ENCODE measurements at places on chromosomes 16 and 17.

- no peak for DNase-seq
These were observed 4.3 kb downstream of the UBE2G1 start for GRCh38 chr17:4362141-4362540.

DNA sequence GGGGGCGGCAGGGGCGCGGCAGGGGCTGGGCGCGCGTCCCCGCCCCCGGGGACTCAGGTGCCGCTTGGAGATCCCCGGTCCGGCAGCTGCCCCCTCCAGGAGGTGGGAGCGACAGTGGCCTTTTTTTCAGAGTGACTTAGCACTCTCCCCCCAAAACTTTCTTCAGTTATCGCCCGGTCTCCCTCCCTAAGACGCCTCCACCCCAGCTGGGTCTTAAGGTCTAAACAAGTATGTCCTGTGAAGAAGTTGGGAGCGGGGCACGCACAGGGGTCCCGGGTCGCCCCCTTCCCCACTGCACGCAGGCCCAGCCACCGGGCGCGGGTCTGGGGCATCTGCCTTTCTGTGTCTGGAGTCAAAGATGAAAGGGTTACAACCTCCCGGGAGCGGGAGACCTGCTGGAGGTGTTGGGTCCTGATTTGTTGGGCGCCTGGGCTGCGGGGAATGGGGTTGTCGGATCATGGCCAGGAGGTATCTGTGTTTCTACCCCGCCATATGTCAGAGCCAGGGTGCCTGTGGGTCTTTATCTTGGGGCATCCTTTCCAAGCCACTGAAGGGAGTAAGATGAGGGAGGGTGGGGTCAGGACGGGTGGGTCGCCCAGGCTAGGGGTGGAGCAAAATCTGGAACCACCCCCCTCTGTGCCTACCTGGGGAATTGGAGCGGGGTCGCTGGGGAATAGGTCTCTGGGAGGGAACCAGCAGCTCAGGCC lies 757 bp downstream of the FMNL1 start:
- no peak for DNase-seq

- no peak for DNase-seq
These were observed 54.5 kb downstream of the NKD1 start for GRCh38 chr16:50602531-50603205.

GRCh38 chr16:1225051-1225451 lies at the start of gene TPSG1:
Gene TPSG1 (minus strand): TSS chr16:1225268. CDS start chr16:1225252, 16 bp downstream.
- DNase-seq: no peak

DNA sequence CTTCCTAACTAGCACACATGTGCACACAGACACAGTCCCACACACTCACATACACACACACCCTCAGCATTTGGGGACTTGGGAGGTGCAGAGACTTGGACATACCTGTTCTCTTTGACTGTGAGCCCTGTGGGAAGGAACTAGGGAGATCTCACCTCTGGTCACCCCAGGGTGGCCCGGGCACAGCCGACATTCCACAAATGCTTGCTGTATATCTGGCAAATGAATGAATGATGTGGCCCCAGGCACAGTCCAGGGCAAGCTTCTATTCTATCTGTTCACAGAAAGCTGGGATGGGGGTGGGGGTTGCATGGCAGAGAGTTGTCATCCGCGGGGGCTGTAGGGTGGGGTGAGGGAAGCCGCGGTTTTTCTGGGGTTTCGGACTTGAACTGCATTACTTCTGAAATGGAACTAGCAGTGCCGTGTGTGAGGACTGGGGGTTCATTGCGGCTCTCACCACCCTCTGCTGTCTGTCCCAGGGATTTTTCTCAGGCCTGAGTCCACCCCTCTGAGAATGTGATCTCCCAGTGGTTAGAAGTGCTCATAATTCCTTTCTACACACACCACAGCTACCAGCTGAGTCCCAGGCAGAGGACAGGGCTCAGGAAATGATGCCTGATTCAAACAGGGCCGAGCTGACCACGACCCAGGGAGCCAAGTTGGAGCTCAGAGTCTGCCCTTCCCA lies 3.3 kb upstream of the RIPOR1 start:
- DNase-seq: peak; percentile 20

DNA sequence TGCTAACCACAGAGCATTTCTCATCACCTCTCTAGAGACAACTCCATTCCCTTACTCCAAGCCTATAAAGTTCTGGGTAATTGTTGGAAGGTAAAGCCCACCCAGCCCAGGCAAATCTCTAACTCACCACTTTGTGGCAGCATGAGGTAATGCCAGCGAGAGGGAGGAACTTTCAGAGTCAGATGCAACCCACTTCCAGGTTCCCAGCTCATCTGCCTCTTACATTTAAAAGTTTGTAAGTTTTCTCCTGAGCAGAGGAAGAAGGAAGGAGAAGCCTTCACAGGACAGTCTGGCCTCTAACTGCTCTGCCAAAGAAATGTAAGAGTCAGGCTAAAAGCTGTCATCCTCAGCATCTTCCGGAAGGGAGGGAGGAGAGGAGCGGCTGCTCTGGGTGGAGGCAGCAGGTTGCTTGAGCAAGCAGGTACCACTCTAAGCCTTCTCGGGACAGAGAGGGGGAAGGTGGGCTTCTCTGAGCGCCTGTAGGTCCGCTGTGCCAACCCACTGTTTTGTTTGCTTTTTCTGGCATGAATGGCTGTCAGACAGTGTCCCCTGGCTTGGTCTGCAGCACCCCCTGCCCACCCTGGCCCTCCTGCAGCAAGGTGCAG lies 1.0 kb downstream of the ZNF319 start:
- DNase-seq: no peak

DNA sequence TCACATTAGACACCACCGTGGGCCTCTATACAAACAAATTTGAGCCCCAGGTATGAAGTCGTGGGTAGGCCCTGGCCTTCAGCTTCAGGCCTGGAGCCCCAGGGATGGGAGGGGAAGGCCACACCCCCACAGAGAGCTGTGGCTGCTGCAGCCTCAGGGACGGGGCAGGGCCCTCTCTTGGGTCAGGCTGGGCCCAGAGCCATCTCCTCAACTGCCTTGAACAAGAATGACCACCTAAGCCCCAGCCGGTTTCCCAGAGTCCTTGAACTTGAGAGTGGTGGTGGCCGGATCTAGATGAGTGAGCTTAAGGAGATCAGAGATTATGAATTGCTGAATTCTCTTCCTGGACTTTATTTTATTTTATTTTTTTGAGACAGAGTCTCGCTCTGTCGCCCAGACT lies 18.6 kb downstream of the SCNN1B start:
- DNase-seq: no peak

DNA sequence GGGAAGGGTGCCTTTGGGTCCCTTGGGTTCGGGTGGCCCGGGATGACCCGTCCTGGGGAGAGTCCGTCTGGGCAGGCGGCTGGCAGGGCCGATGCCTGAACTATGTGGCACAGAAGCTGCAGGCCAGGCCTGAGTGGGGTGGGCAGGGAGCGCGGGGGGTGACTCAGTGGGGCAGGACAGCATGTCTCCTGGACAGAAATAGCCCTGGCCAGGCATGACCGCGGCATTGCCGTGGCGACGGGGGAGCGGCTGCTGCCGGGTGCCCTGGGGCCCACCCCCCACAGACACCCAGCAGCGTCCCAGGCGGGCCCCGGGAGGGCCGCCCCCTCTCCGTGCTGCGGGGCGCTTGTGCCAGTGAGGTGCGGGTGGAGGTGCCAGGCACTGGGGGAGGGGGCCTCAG lies 1.8 kb upstream of the C1QTNF8 start:
- no peak for DNase-seq

- no peak for DNase-seq
These were observed 295.6 kb downstream of the WWOX start for GRCh38 chr16:78395035-78395434.

DNA sequence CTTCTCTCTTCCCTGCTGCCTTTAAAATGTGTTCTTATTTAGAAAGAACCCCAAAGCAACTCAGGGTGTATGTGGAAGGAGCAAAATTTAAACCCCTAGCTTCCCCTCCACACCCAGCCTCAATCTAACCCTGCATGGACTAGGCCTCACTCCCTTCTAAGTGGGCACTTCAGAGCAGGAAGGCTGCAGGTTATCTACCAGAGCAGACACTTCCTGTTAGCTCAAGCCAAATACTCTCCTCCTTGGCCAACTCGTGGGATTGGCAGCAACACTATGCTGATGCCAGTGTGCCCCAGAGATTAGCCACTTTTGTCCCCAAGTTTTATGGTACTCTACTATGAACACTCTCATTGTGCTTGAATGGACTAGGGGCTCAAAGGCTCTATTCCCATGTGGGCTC lies 35.6 kb downstream of the CCDC42 start:
- no peak for DNase-seq

DNA sequence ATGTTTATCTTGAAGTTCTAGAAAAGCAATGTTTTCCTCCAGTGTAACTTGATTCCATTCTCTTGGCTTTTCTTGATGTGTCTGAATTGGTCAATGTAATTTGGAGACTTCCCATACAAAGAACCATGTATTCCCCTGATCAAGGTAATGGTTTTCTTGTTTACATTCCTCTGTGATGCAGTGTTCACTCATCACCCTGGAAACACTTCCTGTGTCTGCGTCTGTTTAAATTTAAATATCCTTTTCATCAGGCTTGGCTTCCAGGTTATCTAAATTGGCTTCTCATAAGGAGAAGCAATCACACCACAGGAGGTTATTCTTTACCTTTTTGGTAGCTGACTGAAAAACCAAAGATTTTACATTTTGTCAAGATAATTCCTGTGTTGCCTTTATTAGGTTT lies 237.3 kb upstream of the WSCD1 start:
- no peak for DNase-seq

DNA sequence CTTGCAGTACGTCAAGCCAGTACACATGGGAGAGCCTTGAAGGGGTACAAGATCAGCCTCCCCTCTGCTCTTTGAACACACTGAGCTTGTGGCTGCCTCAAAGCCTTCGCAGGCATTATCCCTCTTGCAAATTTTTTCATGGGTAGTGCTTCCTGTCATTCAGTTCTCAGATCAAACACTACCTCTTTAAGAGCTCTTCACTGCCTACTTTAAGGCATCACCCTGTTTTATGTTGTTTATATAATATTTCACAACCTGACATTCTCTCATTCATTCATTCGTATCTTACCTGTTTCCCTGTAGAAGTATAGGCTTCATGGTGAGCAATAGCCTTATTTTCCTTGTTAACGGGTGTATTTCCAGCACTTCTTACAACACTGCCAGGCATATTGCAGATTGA lies 269.1 kb downstream of the CDH13 start:
- no peak for DNase-seq

GRCh38 chr17:55794725-55795482 lies 44.1 kb downstream of the PCTP start:
- DNase-seq: no peak

GRCh38 chr16:11452746-11453389 lies 107.6 kb downstream of the RMI2 start:
- no peak for DNase-seq

All from left hindlimb (tissue), 1 donor.